Breast epithelium (tissue), 4 donors: ENCODE measurements at places on chromosomes 7 and 10.

GRCh38 chr7:6709808-6710207 lies 3.1 kb upstream of the ZNF12 start:
- no peak overlapping the region for H3K27ac ChIP-seq
- H3K36me3 ChIP-seq, result no peaks in the 10 kb centered on the region
- H3K4me1 ChIP-seq, result peaks cover 4% of the 10 kb centered on the region
- H3K27me3 ChIP-seq, result no peaks in the 10 kb centered on the region
- H3K4me3 ChIP-seq, result no peak overlapping the region
- no peak for DNase-seq

DNA sequence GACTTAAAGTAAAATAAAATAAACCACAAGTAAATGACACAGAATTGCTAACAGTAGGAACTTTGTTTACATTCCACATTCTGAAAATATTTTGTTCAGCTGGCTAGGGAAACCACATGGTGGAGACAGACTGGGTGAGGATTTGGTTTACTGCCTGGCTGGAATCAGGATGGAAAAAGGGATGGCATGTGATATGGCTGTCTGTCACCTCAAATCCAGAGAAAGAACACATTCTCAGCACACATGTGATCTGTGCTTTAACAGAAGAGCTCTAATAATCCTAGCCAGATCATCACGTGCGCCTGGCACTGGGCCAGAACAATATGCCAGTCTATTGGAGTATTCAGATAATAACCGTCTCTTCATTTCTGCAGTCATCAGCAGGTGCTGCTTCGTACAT lies 90.9 kb upstream of the PIP4K2A start:
- no peak overlapping the region for H3K27ac ChIP-seq
- H3K27me3 ChIP-seq, result no peaks in the 10 kb centered on the region
- DNase-seq, result no peak
- no peaks in the 10 kb centered on the region for H3K36me3 ChIP-seq

GRCh38 chr7:584122-584465 lies 64.4 kb upstream of the PDGFA start:
- H3K4me3 ChIP-seq, result no peak overlapping the region
- H3K36me3 ChIP-seq, result no peaks in the 10 kb centered on the region
- H3K4me1 ChIP-seq, result peaks cover 3% of the 10 kb centered on the region
- no peaks in the 10 kb centered on the region for H3K27me3 ChIP-seq
- no peak for DNase-seq

GRCh38 chr10:80471001-80471400 lies 16.9 kb downstream of the TSPAN14 start:
- no peak overlapping the region for H3K4me3 ChIP-seq
- H3K27ac ChIP-seq, result peak overlapping the region; percentile 65
- DNase-seq, result no peak
- H3K36me3 ChIP-seq, result no peaks in the 10 kb centered on the region
- H3K27me3 ChIP-seq, result no peaks in the 10 kb centered on the region

DNA sequence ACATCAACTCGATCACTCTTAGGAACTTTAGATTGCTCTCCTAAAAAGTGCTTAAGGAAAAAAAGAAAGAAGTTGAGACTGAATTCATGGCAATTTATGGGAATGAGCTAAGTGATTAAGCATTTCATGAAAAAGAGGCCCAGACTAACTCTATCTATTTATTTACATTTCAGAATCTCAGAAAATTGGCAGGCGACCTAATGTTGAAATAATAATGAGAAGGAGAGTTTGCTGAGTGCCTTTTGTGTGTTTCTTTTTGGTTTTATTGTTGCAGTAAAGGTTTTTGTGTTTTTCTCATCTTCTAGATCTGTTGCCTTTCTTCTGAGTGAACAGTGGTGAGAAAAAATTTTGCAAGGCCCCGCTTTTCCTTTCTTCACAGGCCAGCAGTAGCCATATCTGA lies 3.8 kb downstream of the GRK5 start:
- H3K4me1 ChIP-seq, result peaks cover 2% of the 10 kb centered on the region
- no peak for DNase-seq
- peak overlapping the region; percentile 61 for H3K27ac ChIP-seq
- no peaks in the 10 kb centered on the region for H3K27me3 ChIP-seq

DNA sequence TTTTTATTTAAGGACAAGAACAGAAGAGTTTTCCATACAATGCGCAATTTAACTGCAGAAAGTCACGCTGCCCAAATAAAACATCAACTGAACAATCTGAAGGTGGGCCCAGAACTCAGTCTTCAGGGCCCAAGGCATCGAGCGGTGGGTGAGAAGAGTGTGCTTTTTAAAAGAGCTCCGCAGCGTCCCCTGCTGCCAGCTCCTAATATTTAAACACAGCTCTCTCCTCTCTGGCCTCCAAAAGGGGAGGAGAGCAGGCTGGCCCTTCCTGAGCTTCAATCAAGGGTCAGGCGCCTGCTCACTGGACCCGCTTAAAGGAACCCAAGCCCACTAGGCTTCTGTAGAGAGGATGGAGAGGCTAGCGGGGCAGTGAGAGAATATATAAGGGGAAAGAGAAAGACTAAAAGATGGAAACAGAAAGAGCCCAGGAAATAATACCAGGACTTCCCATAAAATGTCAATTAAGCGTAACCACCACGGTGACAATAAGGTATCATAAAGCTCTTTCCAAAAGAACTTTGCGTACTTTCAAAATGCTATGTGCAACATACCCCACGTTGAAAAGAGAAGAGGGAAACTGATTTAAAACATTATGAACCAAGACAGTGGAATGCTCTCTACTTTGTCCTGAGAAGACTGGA lies 2.8 kb downstream of the FAM53B start:
- no peaks in the 10 kb centered on the region for H3K36me3 ChIP-seq
- DNase-seq, result no peak

DNA sequence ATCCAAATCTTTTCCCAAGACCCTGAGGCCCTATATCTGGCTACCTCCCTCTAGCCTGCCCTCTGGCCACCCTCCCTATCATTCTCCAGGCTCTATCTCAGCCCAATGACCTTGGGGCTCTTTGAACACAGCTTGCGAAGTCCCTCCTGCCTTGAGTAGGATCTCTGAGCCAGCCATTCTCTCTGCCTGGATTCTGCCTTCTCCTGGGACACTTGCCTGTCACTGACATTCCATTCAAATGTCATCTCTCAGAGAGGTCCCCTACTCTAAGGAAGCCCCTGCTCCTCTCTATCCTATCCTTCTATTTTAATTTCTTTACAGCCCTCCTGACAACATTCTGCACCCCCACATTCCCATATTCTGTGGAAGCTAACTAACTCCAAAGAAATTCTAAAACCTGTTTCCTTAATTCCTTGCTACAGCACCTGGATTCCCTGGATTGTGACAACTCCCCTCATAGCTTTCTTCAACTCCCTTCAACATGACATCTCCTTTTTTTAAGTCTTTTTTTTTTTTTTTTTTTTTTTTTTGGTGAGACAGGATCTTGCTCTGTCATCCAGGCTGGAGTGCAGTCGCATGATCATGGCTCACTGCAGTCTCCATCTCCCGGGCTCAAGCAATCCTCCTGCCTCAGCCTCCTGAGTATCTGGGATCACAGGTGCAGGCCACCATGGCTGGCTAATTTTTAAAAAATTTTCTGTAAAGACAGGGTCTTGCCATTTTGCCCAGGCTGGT lies 81.0 kb upstream of the ASAH2 start:
- no peaks in the 10 kb centered on the region for H3K27me3 ChIP-seq
- no peaks in the 10 kb centered on the region for H3K4me1 ChIP-seq
- no peak overlapping the region for H3K4me3 ChIP-seq

DNA sequence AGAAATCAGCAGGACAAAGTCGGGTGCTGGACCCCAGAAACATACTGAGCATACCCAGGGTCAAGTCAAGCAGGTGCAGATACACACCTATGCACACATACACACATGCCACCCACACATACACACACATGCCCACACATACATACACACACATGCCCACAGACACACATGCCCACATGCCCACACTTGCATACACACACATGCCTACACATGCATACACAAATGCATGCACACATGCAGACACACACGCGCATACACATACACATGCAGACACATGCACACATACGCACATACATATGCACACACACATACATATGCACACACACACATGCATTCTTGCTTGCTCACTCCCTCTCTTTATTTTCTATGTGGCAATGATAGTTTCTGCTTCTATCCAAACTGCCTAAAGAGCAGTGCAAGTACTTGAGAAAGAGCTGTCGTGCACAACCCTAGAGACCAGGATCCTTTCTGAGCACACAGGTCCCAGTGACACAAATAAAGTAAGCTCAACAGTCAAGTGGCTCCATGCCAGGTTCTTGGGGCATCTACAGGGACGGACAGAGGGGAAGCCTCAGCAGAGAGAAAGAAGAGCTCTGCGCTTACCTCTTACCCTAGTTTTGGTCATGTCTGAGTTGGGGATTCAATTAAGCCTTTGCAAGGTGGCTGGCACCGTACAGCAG lies 83.7 kb downstream of the EBF3 start:
- H3K4me3 ChIP-seq, result no peak overlapping the region
- no peak for DNase-seq
- no peaks in the 10 kb centered on the region for H3K27me3 ChIP-seq
- H3K36me3 ChIP-seq, result no peaks in the 10 kb centered on the region
- H3K4me1 ChIP-seq, result no peaks in the 10 kb centered on the region
- H3K27ac ChIP-seq, result no peak overlapping the region

GRCh38 chr10:11037991-11038390 lies 20.3 kb downstream of the CELF2 start:
- no peaks in the 10 kb centered on the region for H3K4me1 ChIP-seq
- H3K27me3 ChIP-seq, result no peaks in the 10 kb centered on the region
- no peak for DNase-seq
- no peak overlapping the region for H3K4me3 ChIP-seq
- no peak overlapping the region for H3K27ac ChIP-seq

GRCh38 chr7:90485734-90486316 lies 16.4 kb downstream of the PTTG1IP2 start:
- no peaks in the 10 kb centered on the region for H3K4me1 ChIP-seq
- no peak for DNase-seq
- H3K4me3 ChIP-seq, result no peak overlapping the region
- H3K36me3 ChIP-seq, result no peaks in the 10 kb centered on the region
- H3K27me3 ChIP-seq, result no peaks in the 10 kb centered on the region
- H3K27ac ChIP-seq, result no peak overlapping the region

GRCh38 chr7:115216652-115217051 lies 294.8 kb downstream of the MDFIC start:
- H3K27me3 ChIP-seq, result no peaks in the 10 kb centered on the region
- no peak overlapping the region for H3K27ac ChIP-seq
- no peak overlapping the region for H3K4me3 ChIP-seq
- H3K4me1 ChIP-seq, result no peaks in the 10 kb centered on the region

- no peaks in the 10 kb centered on the region for H3K27me3 ChIP-seq
- H3K4me1 ChIP-seq, result no peaks in the 10 kb centered on the region
These were observed 42.4 kb downstream of the P4HA1 start for GRCh38 chr10:73054286-73054685.

GRCh38 chr7:121002-121785 lies 71.2 kb upstream of the FAM20C start:
- H3K27me3 ChIP-seq, result no peaks in the 10 kb centered on the region
- H3K4me3 ChIP-seq, result no peak overlapping the region
- no peak overlapping the region for H3K27ac ChIP-seq
- no peak for DNase-seq
- no peaks in the 10 kb centered on the region for H3K4me1 ChIP-seq

GRCh38 chr10:49616421-49617101 lies 2.7 kb downstream of the CHAT start:
- no peaks in the 10 kb centered on the region for H3K36me3 ChIP-seq
- peak; percentile 37 for DNase-seq
- H3K27ac ChIP-seq, result no peak overlapping the region
- no peaks in the 10 kb centered on the region for H3K4me1 ChIP-seq
- no peak overlapping the region for H3K4me3 ChIP-seq

DNA sequence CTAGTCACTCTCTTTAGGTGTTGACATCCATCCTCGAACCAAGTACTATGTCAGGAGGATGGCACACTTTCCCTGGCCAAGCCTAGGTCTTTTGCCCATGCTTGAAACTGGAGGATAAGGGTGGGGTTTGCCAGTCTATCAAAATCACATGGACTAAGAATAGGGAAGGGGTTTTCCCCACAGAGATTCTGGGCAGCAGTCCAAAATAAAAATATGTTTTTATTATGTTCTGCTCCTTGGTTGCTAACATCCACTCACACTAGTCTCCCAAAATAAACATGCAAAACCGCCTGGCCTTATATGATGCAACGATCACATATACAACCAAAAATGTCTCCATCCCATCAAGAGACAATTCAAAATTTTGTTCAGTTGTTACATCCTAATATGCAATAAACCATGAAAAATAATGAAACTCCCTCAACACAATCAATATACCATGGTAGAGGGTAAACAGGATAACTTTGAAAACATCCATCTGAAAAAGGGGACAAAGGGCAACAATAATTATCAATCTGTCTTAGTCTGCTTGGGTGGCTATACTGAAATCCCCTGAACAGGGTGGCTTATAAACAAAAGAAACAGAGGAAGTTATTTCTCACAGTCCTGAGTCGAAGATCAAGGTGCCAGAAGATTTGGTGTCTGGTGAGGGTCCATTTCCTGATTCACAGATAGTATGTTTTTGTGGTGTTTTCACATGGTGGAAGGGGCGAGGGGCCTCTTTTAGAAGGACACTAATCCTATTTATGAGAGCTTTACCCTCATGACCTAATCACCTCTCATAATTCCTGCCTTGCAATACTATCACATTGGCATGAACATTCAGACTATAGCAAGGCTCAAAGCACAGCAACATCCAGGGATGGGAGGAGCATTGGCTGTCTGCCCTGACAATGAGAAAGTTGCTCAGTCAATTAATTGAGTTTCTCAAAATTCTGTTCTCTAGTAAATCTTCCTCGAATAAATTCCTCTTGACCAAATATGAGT lies 159.3 kb downstream of the ETV1 start:
- H3K27me3 ChIP-seq, result no peaks in the 10 kb centered on the region
- no peaks in the 10 kb centered on the region for H3K4me1 ChIP-seq
- no peak overlapping the region for H3K27ac ChIP-seq
- H3K36me3 ChIP-seq, result no peaks in the 10 kb centered on the region

- no peak overlapping the region for H3K4me3 ChIP-seq
- no peaks in the 10 kb centered on the region for H3K4me1 ChIP-seq
- H3K27me3 ChIP-seq, result no peaks in the 10 kb centered on the region
- no peaks in the 10 kb centered on the region for H3K36me3 ChIP-seq
These were observed 246.5 kb upstream of the AOAH start for GRCh38 chr7:36970551-36971514.

DNA sequence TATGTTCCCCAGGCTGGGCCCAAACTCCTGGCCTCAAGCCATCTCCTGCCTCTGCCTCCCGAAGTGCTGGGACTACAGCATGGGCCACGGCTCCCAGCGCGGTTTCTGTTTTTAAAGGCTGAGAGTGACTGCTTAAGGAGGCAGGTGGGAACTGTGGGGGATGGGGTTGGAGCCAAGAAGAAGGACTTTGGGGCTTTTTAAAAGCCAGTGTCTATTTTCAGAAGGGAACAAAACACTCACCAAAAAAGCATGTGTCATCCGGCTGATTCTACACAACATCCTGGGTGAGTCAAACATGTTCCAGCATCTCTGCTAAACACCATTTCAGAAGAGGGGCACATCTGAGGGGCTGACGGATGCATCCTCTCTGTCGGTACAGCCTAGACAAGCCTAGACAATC lies 824.5 kb downstream of the TYW1 start:
- no peaks in the 10 kb centered on the region for H3K36me3 ChIP-seq
- no peak overlapping the region for H3K27ac ChIP-seq
- no peak for DNase-seq
- no peak overlapping the region for H3K4me3 ChIP-seq
